ENCODE measurements at places on chromosomes 16 and 17.

DNA sequence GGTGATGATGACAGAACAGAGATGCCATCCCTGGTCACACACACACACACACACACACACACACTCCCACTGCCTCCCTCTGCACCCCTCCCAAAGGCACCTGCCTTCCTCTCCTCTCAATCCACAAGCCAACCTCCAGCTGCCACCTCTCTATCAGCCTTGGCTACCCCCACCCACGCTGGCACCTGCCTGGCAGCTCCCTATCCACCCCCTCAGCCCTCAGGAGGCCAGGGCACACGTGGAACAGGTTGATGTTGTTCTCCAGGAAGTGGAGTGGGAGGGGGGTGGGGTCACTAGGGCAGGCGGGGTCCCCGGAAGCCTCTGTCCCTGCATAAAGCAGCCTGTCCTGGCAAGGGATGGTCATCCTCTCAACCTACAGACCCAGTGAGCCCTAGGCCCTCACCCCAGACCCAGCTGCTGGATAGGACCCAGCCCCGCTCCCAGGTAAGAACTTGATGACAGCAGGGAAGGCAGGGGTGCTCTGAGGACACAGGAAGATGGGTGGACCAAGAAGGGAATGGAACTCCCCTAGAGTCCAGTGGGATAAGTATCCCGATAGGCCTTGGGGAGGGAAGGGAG lies at the start of gene GSDMA:
Gene GSDMA (plus strand): TSS at position 363 of the 579 bp plus-strand sequence. CDS start 2,684 bp downstream, outside the sequence.
- DNase-seq: no peak

DNA sequence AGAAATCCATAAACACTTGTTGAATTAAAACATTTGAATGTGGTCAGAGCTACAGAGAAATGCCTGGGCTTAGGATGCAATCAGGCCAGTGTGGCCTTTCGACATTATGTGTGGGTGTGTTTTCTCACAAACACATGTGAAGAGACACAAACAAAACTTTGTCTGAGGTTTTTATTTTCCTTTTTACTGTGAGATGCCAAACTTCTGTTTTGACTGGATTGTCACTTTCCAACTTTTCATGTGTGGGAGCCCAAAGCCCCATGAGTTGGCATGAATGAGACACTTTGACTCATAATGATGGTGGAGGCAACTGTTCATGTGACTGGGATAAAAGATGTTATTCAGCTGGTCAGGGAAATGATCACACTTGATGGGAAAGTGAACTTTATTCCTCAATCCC lies 71.9 kb upstream of the GAS7 start:
- DNase-seq: no peak

- peak; percentile 73 for DNase-seq
Measured at GRCh38 chr16:73054813-73055482, 7.0 kb upstream of the ZFHX3 start.

DNA sequence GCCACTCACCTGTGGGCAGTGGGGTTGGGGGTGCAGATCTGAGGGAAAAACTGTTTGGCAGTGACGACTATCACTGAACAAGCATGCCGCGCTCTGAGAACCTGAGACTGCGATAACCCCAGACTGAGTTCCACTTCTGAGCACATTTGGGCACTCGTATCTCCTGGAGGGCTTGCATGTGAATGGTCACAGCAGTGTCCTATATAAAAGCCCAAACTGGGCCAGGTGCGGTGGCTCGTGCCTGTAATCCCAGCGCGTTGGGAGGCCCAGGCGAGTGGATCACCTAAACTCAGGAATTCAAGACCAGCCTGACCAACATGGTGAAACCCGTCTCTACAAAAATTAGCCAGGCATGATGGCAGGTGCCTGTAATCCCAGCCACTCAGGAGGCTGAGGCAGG lies 18.7 kb downstream of the ATP2C2 start:
- DNase-seq: no peak

DNA sequence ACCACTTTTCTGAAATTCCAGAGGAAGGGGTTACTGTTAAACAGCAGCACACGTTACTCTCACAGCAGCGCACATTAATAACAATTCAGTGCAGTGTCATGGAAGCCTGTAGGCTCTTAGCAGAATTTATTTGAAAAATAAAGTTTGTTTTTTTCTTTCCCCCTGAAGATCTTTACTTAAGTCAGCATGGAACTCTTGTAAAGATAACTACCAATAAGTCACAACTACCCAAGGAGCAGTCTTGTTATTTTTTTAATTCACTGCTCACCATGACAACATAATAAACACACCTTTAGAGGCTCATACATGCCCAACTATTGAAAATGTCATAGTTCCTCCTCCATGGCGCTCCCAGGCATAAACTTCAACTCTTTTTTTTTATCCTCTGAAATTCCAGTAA lies 31.8 kb upstream of the PSMD7 start:
- DNase-seq: no peak

- peak; percentile 47 for DNase-seq
Measured at GRCh38 chr17:65677932-65678331, 116.5 kb upstream of the AXIN2 start.

DNA sequence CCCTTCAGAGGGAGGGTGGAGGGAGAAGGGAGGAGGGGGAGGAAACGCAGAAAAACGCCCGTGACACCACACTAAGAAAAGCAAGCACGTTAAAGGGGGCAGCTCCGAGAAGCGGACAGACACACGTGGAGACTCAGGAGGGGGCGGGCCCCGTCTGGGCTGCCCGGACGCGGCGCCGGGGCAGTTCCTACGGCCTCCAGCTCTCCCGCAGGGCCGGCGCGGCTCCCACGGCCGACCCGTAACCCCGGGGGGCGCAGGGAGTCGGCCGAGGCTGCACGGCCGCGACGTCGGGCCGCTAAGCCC lies 362 bp downstream of the KLHDC4 start:
- DNase-seq: no peak

DNA sequence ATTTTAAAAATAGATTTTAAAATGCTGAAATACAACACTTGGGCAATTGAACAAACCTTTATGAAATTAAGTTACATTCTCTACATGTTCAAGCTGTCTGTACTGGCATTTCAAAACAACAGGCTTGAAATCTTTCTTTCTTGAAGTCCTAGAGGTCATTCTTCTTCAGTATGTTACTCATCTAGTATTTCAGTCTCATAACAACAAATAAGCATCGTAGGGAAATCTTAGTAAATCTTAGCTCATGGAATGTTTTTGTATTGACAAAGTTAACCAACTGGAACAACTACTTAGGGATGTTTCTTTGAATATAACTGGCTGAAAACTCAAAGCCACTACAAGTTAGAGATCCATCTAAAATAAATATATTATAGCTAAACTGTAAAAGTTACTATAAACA lies 96.6 kb downstream of the KIF2B start:
- no peak for DNase-seq

DNA sequence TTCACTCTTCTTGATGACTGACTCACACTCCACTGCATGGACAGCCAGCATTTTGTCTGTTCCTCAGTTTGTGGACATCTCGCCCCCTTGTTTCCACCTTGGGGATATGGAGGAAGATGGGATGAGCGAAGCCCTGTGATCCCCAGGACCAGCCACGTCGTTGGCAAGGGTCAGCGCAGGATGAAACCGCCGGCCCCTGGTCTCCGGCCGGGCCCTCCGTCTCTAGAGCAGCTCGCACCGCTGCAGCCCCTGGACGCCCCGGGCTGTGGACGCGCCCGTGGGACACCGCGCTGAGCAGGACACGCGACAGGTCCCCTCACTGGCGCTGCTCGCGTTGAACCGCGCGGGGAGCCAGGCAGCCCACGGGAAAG lies 604 bp upstream of the ZC3H18 start:
- no peak for DNase-seq

DNA sequence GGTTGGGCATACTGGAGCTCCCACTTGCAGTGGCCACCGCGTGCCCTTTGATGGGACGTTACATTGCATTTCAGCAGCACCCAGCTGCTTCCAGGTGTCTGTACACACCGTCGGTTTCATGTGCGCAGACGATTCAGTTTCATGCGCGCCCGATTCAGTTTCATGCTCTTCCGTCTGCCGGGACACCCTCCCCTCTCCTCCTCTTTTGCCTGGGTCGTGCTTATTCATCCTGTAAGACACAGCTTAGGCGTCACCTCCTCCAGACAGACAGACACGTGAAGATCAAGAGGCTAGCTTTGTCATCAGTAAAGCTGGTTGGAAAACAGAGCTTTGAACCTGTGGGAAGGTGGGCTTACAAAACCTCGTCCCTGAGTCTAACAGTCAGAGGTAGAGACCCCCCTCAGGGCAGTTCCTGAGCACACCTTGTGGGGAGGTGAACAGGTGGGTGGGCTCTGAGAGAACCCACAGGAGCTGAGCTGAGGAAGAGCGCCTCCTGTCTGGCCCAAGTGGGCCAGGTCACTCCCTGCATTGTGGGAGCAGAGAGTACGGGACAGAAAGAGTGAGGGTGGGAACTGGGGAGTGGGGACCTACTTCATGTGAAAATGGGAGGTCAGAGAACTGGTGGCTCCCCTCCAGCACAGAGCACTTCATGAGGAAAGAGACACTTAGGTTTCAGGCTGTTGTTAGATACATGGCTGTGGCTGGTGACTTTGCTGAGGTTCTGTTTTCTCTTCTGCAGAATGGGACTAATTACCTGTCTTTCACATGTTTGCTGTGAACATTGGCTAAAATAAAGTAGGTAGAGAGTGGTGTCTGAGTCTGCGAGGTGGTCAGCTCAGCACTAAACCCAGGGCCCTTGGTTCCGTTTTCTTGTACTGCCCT lies 122.1 kb downstream of the SNX29 start:
- no peak for DNase-seq

DNA sequence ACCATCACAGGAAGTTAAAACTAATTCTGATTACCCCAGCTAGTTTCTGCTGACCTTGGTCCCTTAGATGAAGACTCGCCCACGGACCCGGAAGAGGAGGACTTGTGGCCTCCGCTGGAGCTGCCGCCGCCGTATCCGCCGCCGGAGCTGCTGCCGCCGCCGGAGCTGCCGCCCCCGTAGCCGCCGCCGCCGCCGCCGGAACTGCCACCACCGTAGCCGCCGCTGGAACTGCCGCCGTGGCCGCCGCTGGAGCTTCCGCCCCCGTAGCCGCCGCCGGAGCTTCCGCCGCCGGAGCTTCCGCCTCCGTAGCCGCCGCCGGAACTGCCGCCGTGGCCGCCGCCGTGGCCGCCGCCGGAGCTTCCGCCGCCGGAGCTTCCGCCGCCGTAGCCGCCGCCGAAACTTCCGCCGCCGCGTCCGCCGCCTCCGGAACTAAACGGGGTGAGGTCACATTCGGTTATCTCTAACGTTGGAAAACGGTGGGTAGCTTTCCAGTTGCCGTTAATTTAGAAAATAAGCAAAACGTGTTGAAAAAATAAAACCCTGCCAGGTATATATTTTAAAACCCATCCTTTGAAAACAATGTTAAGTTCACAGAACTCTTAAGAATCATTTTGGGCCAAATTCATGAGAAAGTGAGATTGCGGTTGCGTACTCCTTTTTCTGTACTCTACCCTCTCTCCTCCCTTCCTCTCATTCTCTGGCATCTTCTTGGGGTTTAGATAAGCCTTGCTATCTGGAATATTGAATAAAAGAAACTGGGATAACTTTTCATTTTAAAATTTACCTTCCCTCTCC lies 3.5 kb downstream of the KRT10 start:
- peak; percentile 91 for DNase-seq

GRCh38 chr17:77930780-77931768 lies 27.4 kb upstream of the TNRC6C start:
- no peak for DNase-seq

DNA sequence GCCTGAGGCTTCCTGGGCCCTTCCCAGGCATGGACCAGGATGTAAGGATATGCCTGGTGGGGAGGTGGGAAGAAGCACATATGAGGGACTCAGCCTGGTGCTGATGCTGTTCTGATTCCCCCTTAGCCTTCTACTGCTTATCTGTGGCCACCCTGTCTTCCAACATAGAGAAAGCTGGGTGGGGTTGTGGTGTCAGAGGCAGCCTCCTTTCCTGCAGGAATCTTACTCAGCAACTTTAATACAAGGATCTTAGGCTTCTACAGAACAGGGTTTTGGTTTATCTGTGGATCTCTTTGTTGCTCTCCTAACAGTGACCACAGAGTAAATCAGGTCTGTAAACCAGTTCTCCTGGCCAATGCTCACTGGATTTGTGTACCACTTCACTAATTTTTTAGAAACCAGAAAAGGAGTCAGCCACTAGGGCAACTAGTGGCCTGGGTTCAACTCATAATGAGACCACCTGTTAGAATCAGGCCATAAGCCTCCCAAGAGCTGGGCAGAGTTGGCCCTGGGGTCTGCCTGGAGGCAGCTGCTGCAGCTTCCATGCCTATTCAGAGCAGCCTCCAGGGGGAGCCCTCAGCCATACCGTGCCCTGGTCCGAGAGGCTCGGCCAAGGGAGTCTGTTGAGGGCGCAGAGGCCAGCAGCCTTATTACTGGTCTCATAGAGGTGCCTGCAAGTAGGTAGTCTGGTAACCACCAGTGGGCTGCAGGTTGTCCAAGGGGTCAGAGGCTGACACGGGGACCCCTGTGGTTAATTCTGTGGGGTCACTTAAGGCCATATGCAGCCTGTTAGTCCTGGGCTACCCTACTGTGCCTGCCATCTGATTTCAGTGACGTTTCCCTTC lies 7.1 kb downstream of the HAS3 start:
- DNase-seq: peak; percentile 42

GRCh38 chr17:10606110-10606509 lies 51.0 kb downstream of the MYH3 start:
- no peak for DNase-seq

GRCh38 chr17:15006421-15007128 lies 258.6 kb downstream of the PMP22 start:
- no peak for DNase-seq

- no peak for DNase-seq
Measured at GRCh38 chr16:47309581-47310312, 151.1 kb downstream of the ITFG1 start.

- DNase-seq: no peak
Measured at GRCh38 chr17:67549820-67550219, 167.9 kb upstream of the NOL11 start.

GRCh38 chr17:72411124-72411563 lies 290.3 kb downstream of the SOX9 start:
- no peak for DNase-seq

GRCh38 chr17:74271901-74272561 lies 2.0 kb upstream of the DNAI2 start:
- no peak for DNase-seq

DNA sequence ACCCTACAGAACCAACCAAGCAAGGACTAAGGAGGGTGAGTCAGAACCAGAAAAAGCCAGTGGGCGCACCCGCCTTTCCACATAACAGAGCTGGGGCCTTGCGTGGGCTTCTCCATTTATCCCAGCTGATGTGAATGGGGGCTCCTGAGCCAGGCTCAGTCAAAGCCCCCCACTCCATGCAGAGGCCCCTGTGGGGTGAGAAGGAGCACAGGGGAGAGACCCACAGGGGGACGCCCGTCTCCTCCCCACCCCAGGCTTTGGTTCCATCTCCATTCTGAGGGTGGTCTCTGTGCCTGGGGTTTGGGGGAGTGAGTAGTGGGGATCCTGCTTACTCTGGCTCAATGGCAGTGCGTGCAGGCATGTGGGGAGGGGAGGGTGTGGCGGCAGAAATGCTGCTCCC lies 210.1 kb upstream of the TNRC6C start:
- DNase-seq: no peak

Data from fibroblast of skin of scalp (primary cell).